Fibroblast of the aortic adventitia (primary cell): ENCODE measurements at places on chromosomes 11 and 22. TPM values are rescaled to one million over a fixed set of nuclear protein-coding genes. Genes with fewer than 3 reads are reported as not detected.

The RFPL2 gene
- not detected in 2 replicates for total RNA-seq

The LRP4 gene
- total RNA-seq, result 4.7 and 9.7 TPM in 2 replicates

The ACR gene
- total RNA-seq, result not detected in 2 replicates

The FOLR1 gene
- 0.18 TPM in 1 of 2 replicates, not detected in the other for total RNA-seq

The CSKMT gene
- 9.8 and 10.8 TPM in 2 replicates for total RNA-seq

The PRODH gene
- total RNA-seq, result 0.74 TPM in 1 of 2 replicates, not detected in the other

The MS4A6A gene
- total RNA-seq, result not detected in 2 replicates

The APLP2 gene
- total RNA-seq, result 724 and 1,292 TPM in 2 replicates

The MUC5B gene
- total RNA-seq, result not detected in 2 replicates

The TRIM51 gene
- total RNA-seq, result not detected in 2 replicates

The APLNR gene
- total RNA-seq, result not detected in 2 replicates

The OR10AG1 gene
- total RNA-seq, result not detected in 2 replicates

The DRD2 gene
- not detected in 2 replicates for total RNA-seq

The SLC15A3 gene
- 6.8 and 18.2 TPM in 2 replicates for total RNA-seq
